ENCODE measurements at places on chromosomes 16 and 17. TPM values are rescaled to one million over a fixed set of nuclear protein-coding genes. Genes with fewer than 3 reads are reported as not detected.

DNA sequence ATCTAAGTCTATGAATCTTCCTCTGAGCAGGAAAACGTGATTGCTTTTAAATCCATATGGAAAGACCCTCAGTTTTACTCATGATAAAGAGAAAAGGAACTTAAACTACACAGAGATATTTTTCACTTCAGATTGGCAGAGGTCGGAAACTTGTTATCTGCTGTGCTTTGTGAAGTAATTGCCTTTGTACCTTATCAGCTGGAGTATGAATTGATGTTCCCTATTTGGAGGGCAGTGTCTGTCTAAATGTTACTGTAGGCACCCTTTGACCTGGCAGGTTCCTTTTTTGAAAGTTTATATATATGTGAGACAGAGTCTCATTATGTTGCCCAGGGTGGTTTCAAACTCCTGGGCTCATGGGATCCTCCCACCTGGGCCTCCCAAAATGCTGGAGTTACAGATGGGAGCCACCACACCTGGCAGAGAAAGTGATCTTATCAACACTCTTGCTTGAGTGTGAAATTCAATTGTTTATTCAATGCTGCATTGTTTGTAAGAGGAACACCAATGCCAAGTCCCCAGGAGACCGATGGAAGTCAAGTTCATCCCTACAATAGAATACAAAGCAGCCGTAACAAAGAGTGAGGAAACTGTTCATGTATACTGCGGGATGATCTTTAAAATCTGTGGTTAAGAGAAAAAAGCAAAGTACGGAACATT is 52.3 kb downstream of the ABCC1 start:
- no peak for DNase-seq
- H3K27me3 ChIP-seq, result no peaks in the 10 kb centered on the region
- no peak overlapping the region for H3K27ac ChIP-seq

The TMEM100 gene
- not detected for total RNA-seq

DNA sequence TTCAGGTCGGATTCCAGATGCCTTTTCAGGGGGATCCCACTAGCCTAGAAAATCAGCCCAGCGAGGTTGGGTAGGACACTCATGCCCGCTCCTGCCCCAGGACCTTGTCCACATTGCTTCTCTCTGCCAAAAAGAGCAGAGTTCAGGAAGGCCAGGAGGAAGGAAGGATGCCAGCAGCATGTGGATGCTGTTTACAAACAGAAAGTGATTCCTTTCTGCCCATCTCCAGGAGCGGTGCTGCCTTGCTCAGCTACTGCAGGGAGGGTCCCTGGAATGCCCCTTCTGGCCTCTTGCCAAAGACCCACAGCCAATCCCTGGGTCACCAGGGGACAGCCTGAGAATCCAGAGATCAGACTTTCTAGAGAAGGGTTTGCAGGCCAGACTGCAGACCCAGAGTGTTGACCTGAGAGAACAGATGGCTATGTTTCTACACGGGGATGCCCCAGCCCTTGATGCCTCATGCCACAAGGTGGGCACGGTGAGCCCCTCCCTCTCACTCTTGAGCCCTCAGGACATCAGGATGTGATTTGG is 32.3 kb upstream of the EMP2 start:
- no peak overlapping the region for H3K27ac ChIP-seq
- no peaks in the 10 kb centered on the region for H3K27me3 ChIP-seq
- no peak for DNase-seq
- no peaks in the 10 kb centered on the region for H3K36me3 ChIP-seq
- H3K4me1 ChIP-seq, result peaks cover 5% of the 10 kb centered on the region
- no peak overlapping the region for H3K4me3 ChIP-seq

- H3K36me3 ChIP-seq, result peaks cover 5% of the 10 kb centered on the region
- DNase-seq, result peak; percentile 74
- H3K4me3 ChIP-seq, result no peak overlapping the region
- H3K27ac ChIP-seq, result no peak overlapping the region
- no peaks in the 10 kb centered on the region for H3K4me1 ChIP-seq
These were observed 11.9 kb downstream of the FZD2 start for GRCh38 chr17:44568945-44569858.

GRCh38 chr17:48611681-48612455 is 1.1 kb upstream of the HOXB7 start:
- peak; percentile 86 for DNase-seq
- H3K4me3 ChIP-seq, result peak overlapping the region; percentile 23
- no peak overlapping the region for H3K27ac ChIP-seq

GRCh38 chr17:74923538-74924249 is 379 bp upstream of the OTOP2 start:
- no peaks in the 10 kb centered on the region for H3K36me3 ChIP-seq
- peak; percentile 79 for DNase-seq
- peak overlapping the region; percentile 80 for H3K4me3 ChIP-seq
- peaks cover 43% of the 10 kb centered on the region for H3K27me3 ChIP-seq
- H3K4me1 ChIP-seq, result no peaks in the 10 kb centered on the region

DNA sequence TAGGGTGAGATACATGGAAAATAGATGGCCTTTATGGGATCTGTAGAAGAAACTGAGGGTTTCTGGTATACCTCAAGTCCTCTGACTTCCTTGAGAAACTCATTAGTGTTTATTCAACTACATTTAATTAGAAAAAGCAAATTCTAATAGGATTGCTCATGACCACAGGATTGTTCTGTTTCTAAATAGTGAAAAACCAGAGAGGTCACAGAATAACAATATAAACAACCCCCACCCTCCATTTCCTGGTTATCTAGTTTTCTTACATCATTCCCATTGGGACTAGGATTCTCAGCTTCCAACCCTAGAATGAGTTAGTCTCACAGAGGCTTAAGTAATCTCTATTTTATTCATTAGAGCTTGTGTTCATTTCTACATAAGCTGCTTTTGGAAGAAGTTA is 30.0 kb downstream of the SF3B3 start:
- H3K27ac ChIP-seq, result no peak overlapping the region
- H3K4me3 ChIP-seq, result no peak overlapping the region
- no peak for DNase-seq
- peaks cover 67% of the 10 kb centered on the region for H3K36me3 ChIP-seq
- no peaks in the 10 kb centered on the region for H3K4me1 ChIP-seq

DNA sequence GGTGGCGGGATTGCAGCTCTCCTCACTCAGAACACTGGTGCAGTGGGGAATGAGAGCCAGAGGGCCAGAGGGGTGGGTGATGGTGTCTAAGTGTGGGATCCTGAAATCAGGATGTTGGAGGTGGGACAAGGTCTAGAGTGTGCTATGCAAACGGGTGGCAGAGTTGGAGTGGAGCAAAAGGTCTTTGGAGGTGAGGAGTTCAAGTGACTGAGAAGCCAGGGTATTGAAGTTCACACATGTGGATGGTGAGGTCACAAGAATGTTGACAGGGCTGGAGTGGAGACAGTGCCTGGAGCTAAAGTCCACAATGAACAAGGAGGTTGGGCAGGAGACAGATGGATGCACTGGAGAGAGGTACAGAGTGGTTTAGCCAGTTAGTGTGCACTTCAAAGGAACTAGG is 38.3 kb upstream of the MAP3K14 start:
- H3K27ac ChIP-seq, result no peak overlapping the region
- no peaks in the 10 kb centered on the region for H3K27me3 ChIP-seq
- no peak overlapping the region for H3K4me3 ChIP-seq

DNA sequence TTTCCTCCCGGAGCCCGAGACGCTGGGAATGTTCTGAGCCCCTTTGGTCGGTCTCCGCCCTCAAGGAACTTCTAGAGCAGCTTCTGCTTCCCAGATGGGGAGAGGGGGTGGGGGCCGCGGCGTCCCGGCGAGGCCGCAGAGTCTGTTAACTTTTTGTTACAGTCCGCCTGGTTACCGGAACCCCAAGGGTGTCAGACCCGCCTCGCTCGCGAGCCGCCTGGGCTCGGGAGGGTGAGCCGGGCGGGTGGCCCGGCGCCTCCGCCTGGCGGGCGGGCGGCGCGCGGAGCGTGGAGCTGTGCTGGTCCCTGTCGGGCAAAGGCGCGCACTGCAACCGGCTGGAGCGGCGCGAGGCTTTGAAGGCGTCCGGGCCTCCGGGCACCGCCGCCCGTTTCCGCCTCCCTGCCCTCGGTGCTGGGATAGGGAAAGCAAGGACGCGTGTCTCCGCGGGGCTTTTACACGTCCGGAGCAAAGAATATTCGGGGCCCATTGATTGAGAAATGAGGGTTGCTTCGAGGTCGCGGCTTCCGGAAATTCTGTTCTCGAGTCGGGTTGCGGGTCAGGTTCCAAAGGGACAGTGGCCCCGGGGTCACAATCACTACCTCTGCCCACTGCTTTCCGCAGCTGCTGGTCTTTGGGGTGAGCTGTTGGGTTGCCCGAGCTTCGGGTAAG is 1.7 kb downstream of the HS3ST3B1 start:
- no peaks in the 10 kb centered on the region for H3K36me3 ChIP-seq
- H3K4me3 ChIP-seq, result peak overlapping the region; percentile 92
- DNase-seq, result peak; percentile 83
- peaks cover 63% of the 10 kb centered on the region for H3K27me3 ChIP-seq
- peaks cover 9% of the 10 kb centered on the region for H3K4me1 ChIP-seq
- H3K27ac ChIP-seq, result no peak overlapping the region

DNA sequence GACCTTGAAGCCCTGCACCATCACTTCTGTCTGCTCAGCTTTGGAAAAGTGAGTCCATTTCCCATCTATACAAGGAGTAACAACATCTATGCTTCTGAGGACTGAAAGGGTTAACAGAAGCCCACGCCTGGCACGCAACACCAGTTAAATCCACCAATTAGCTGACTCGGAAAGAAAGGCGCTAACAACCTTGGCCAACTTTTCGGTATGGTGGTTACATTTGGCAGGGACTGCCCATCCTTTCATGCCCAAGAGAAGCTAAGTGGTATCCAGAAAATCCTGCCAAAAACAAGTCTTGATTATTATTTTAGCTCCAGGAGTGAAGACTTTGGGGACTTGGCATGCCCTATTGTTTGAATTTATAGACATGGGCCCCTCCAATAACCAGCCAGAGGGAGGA is 202.3 kb upstream of the RPL38 start:
- no peaks in the 10 kb centered on the region for H3K4me1 ChIP-seq
- H3K27me3 ChIP-seq, result no peaks in the 10 kb centered on the region
- H3K27ac ChIP-seq, result no peak overlapping the region
- H3K36me3 ChIP-seq, result no peaks in the 10 kb centered on the region
- H3K4me3 ChIP-seq, result no peak overlapping the region

DNA sequence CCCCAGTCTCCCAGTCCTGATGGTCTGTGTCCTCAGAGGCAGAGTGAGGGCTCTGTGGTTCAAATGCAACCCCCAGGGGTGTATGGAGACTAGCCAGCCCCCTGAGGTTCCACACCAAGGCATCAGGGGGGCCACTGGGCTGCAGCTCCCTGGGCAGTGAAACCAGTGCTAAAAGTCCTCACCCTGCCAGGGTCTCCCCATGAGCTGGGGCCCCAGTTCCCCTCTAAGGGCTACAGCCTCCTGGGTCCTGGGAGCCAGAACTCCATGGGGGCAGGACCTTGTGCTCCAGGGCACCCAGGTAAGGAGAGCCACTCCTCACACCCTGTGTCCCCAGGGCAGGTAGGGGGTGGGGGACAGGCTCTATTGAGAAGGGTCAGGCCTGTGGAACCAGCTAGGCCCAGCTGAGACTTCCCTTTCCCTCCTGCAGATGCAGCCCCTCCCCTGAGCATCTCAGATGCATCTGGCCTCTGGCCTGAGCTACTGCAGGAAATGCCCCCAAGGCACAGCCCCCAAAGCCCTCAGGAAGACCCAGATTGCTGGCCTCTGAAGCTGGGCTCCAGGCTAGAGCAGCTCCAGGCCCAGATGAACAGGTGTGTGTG is 6.4 kb upstream of the DCAF7 start:
- no peaks in the 10 kb centered on the region for H3K27me3 ChIP-seq
- DNase-seq, result peak; percentile 44
- H3K4me3 ChIP-seq, result no peak overlapping the region
- H3K36me3 ChIP-seq, result no peaks in the 10 kb centered on the region

GRCh38 chr17:788551-788950 is 6.4 kb downstream of the MRM3 start:
- no peak for DNase-seq
- H3K4me1 ChIP-seq, result no peaks in the 10 kb centered on the region
- H3K4me3 ChIP-seq, result no peak overlapping the region
- no peaks in the 10 kb centered on the region for H3K27me3 ChIP-seq
- H3K27ac ChIP-seq, result no peak overlapping the region
